Renal cortical epithelial cell (primary cell): ENCODE measurements at places on chromosomes 1 and 21.

GRCh38 chr1:219126377-219126776 is 47.3 kb upstream of the LYPLAL1 start:
- no peak for DNase-seq

DNA sequence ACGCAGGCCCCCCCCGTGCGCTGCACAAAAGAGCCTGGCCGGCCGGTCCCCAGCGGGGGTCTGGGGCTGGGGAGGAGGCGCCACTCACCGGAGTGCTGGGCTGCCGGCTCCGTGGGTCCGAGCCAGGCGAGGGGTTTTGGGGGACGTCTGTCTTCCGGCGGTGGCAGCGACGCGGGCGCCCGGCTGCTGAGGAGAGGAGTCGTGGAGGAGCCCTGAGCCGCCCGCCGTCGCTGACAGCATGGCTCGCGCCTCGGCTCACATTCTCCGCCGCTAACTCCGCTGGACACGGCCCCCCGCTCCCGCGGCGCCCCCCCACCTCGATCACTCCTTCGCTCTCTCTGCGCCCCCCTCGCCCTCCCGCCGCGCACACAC is 649 bp downstream of the AHDC1 start:
- DNase-seq = no peak

GRCh38 chr1:27100335-27101053 is 54.4 kb downstream of the SLC9A1 start:
- no peak for DNase-seq

DNA sequence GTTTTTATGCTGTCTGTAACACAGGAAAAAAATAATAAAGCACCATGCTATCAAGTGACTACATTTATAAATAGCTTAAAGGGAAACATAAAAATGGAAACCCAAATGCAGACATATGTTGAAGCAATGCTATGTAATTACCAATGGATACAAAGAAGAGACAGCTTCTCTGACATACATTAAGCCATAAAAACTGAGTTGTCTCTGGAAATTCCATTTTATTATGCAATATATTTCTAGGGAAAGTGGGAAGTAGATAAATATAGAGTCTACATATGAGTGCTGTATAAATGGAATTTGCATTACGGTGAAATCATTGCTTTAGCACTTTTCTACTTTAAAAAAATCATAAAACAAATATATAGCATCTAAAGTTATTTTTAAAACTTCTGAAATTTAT is 135.2 kb upstream of the COL11A1 start:
- no peak for DNase-seq

- peak; percentile 50 for DNase-seq
Observed at GRCh38 chr1:169694304-169695075, 16.9 kb downstream of the SELL start.

- DNase-seq = peak; percentile 70
Observed at GRCh38 chr21:17454315-17455027, 58.4 kb upstream of the CXADR start.

GRCh38 chr1:15974855-15975254 is 1.0 kb downstream of the ZBTB17 start:
- DNase-seq = no peak

DNA sequence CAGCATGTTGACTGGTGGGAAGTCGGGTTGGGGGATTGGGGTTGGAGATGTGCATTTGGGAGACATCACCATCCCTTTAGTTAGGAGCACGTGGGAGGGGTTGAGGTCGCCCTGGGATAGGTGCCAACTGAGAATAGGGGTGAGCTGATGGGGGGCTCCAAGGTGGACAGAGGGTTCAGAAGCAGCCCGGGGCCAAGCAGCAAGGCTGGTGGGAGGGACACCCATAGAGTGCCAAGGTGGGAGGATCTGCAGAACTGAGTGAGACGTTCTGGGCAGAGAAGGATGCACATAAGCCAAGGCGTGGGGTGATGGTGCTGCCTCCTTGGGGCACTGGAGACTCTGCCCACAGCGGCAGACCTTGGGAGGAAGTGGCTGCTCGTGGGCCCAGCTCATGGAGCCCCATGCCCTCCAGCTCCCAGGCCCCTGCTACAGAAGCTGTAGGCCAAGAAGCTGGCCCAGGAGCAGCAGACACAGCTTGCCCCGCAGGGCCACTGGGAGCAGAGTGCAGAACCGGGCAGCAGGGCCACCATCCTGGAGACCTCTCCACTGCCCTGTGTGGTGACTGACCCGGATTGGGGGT is 31.4 kb upstream of the PKP1 start:
- DNase-seq = no peak

GRCh38 chr1:7253988-7254587 is 468.8 kb downstream of the CAMTA1 start:
- no peak for DNase-seq

DNA sequence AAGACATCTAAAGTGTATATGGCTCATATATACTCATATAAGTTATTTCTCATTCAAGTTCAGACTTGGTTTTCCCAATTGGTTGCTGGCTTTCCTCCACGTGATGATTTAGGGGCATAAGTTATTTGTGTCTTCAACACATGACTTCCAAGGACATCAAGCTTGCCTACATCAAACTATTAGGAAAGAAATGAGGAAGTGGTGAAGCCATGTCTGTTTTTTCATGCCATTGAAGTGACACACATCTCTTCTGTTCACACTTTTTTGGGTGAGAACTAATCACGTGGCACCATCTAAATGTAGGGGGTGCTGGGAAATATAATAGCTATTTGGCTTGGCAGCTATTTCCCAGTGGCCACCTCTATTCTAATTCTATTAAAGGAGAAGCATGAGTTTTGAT is 282.1 kb downstream of the OMA1 start:
- no peak for DNase-seq

DNA sequence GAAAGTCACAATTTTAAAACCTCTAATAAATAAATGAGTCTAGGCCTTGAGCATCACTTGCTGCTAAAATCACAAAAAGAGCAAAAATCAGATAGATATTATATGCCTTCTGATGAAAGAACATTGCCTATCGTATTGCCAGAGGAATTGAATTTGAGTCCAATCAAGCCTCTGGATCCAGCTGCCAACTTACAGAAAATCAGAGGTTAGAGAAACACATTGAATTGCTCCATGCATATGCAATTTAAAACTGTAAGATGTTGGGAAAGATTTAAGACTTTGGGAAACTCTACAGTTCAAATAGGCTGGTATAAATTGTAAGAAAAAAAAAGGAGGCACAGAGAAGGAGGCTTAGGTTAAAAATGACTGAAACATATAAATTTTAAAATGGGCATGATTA is 93.5 kb downstream of the TM2D1 start:
- no peak for DNase-seq

DNA sequence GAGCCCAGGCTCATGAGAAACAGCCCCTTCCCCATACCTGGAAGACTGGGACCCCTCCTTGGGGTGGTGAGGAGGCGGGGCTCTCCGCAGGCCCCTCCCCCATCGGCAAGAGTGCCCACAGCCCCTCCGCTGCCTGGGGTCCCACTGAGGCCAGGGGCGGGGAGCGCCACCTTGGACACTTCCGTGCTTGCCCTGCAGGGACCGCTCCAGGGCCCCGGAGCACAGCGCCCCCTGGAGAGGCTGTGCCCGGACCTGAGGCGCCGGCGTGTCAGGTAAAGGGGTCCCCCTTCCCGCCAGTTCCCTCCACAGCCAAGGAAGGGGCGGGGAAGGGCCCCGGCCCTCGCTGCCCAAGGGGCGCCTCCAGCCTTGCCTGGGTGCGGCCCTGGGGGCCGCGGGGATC is 21.5 kb downstream of the INAVA start:
- no peak for DNase-seq

GRCh38 chr21:36927719-36928117 is 38.8 kb downstream of the HLCS start:
- peak; percentile 70 for DNase-seq

- DNase-seq = no peak
Observed at GRCh38 chr1:217333939-217334338, 297.0 kb downstream of the GPATCH2 start.

- DNase-seq = no peak
Observed at GRCh38 chr1:232036181-232036933, 409.8 kb downstream of the DISC1 start.

DNA sequence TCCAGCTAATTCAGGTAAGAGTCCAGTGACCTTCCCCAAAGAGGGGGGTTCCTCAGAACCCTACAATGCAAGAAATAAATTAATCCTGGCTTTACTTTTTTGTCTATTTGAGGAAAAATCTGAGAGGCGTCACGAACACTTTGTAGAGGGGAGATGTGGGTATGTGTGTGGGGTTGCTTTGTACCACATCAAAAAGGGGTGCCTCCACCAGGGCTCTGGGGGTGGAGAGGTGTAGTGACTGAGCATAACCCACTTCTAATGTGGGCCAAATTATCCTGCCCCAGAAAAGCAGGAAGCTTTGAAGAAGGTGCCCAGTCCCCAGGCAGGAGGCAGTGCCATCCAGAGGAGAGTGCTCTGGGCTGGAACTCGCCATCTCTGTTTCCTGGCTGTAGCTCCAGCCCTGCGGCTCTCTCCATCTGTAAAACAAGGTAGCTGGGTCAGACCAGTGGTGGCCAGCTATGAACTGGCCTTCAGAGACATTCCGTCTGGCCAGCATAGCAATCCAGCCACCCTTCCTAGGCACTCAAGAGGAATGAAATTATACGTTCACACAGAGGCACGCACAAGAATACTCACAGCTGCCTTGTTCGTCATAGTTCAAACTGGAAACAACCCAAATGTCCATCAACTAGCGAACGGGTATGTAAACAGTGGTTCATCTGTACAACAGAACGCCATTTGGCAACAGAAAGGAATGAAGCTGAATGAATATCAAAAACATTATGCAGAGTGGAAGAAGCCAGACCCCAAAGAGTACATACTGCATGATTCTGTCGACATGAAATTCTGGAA is 45.4 kb upstream of the TNFRSF1B start:
- DNase-seq = no peak

- peak; percentile 80 for DNase-seq
Observed at GRCh38 chr1:92922356-92923035, 38.8 kb downstream of the DIPK1A start.

DNA sequence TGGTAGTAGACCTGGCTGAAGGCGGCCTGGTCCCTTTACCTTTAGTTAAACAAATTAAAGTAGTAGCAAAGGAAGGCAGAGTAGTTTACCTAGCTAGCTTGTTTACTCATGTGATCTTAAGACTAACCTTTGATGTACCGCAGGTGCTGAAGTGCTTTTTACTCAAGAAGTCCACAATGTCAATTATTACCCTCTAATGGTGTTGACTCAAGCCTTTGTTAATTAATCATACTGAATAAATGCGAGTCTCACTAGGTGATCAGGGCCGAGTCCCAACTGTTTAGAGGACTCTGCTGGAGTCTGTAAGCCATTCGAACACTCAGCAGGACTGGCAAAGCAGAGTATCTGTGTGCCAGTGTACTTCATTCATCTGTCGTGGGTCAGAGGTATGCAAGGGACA is 381.1 kb upstream of the NCAM2 start:
- DNase-seq = no peak

- DNase-seq = no peak
Observed at GRCh38 chr1:33370301-33370700, 49.4 kb upstream of the A3GALT2 start.

DNA sequence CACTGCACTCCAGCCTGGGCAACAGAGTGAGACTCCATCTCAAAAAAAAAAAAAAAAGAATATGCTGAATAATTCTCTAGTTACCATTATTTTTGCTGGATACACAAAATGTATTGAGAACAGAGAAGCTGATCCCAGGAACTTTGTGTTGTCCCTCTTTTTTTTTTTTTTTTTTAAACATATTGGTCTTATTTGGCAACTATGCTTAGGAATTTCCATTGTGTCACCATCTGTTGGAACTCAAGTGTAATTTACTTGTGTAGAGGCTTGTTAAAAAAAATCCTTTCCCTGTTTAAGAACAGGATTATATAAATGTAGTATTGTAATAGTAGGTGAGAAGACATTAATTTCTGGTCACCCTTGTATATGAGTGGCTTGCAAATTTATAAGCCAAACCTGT is 28.6 kb downstream of the CAMSAP2 start:
- DNase-seq = peak; percentile 41

- DNase-seq = peak; percentile 27
Observed at GRCh38 chr1:9297831-9298230, 5.1 kb downstream of the SPSB1 start.

DNA sequence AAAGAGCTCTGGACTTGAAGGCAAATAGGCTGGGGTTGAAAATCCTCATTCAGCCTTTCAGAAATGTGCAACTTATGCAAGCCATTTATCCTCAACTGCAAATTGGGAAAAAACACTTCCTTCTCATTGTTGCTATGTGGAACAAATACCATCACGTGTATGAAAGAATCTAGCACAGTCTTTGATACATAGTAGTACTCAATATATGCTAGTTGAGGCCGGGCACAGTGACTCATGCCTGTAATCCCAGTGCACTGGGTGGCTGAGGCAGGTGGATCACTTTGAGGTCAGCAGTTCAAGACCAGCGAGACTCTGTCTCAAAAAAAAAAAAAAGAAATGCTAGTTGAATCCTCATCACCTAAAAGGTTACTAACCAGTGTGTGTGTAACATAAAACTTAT is 8.2 kb downstream of the PI4KB start:
- DNase-seq = no peak

- no peak for DNase-seq
Observed at GRCh38 chr21:25813917-25814316, 79.1 kb downstream of the GABPA start.

DNA sequence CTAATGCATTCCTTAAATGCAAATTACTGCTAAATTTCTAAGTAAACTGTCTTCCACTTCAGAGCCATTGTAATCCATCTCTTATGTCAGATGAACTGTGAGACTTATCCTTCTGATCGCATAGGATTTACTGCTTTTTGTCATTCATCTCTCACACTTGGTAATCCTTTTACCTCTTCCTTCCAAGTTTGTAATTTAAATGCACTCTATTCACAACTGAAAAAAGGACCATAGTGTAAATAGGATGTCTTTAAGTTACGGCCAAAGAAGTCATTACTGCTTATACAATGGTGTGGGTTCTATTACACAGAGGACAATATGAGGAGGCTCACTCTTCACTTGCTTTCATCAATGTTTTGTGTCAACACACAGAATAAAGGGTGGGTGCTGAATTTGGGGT is 393.3 kb downstream of the PTBP2 start:
- no peak for DNase-seq

DNA sequence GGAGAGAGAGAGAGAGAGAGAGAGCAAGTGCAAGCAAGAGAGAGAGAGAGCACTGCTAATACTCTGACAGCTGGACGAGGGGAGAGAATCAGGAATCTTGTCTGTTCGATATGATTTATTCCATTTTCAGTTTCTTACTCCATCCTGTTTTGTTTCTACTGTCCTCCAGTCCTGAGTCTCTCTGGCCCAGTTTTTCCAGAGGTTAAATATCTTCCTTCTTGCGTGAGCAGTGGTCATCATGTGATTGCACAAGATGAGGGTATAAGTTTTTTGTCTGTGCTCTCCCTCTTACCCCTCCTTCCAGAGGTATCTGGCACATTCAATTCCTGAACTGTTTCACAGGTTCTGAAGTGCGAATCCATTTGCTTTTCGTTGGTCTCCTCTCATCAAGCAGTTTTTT is 16.8 kb downstream of the UBE2U start:
- DNase-seq = no peak

DNA sequence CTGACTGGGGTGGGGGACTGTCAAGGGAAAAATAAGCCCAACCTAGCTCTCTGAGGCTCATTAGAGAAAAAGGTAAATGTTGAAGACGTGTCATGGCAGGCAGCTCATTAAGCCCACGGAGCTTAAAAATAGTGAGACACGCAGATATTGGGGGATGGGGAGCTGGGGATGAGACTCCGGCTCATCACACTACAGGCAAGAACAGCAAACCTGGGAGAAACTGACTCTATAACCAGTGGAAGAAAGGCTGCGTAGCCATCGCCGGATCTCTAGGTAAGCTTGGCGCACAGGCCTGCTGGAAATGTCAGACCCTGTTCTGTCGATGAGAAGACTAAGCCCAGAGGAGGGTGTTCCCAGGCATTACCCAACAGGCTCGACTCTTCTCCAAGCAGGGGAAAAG is 78.0 kb downstream of the SYT2 start:
- no peak for DNase-seq

- peak; percentile 96 for DNase-seq
Observed at GRCh38 chr1:198669023-198669698, 30.3 kb downstream of the PTPRC start.
